ENCODE measurements at places on chromosomes 3 and 15.

DNA sequence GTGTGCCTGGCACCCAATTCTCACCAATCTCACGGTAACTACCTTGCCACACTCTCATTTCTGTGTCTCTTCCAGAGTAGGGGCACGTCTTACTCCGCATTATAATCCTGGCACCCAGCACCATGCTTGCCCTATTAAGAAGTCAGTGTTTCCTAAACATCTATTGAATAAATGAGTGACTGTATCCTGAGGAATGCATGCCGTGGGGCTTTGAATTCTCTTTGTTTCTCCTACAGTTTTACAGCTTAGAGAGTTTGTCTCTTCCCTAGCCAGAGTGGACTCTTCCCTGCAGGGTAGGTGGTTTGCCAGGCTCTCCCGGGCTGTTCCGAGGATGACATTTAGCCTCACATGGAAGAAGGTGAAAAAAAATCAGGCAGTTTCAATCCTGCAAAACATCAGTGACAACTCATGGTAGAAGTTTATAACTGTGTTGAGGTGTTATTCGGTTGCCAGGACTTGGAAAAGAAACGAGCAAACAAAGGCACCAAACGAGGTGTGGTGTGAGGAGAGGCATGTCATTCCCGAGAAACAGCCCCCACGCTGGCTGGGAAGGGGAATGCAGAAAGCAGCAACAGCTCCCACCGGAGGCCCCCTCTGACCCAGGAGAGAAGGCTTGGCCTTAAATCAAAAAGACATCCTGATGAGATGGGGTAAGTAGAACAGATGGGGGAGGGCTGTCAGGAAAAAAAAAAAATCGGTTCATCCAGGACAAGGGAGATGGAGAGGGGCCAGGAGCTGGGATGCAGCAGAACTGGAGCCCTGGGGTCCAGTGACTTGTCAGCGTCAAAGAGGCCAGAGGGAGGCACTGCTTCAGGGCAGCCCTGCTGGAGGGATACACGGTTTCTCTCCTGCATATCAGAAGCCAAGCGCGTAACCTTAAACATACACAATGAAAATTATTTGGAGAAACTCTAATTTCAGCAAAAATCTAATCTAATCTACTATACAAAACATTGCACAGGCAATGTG lies 168.4 kb upstream of the ARRDC4 start:
- DNase-seq: no peak

- no peak for DNase-seq
These were observed 451.0 kb downstream of the MFSD1 start for GRCh38 chr3:159252772-159253384.

GRCh38 chr3:165133188-165133899 lies 55.0 kb upstream of the SI start:
- no peak for DNase-seq

DNA sequence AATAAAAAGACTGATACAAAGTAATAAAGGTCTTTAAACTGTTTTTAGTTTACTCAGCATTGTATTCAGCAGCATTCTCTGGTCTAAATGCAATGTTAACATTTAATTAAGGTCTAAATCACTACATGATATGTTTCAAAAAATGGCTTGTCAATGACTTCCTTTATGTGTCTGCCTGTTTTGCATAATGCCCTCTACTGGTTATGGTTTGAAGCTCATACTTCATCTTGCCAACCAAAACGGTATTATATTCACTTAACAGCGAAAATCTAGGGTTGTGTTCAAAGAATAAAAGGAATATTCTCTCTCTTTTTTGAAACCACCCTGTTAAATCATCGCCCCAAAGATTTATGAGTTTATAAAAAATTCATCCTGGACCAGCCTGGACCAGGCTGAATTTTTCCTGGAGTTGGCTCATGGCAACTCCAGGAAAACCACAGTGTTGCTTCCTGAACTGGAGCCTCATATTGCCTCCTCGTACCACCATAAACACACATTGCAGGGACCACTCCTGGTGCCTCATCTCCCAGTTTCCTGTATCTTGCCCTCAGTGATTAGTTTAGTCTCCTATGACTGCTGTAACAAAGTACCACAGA lies 6.7 kb upstream of the NCEH1 start:
- DNase-seq: no peak

GRCh38 chr15:89130201-89130600 lies 41.9 kb downstream of the ABHD2 start:
- peak; percentile 37 for DNase-seq

GRCh38 chr15:92947071-92947730 lies 47.1 kb downstream of the CHD2 start:
- no peak for DNase-seq
